ENCODE measurements at places on chromosomes 12 and 14.

GRCh38 chr12:24839268-24839791 lies 109.6 kb downstream of the BCAT1 start:
- DNase-seq, result no peak

DNA sequence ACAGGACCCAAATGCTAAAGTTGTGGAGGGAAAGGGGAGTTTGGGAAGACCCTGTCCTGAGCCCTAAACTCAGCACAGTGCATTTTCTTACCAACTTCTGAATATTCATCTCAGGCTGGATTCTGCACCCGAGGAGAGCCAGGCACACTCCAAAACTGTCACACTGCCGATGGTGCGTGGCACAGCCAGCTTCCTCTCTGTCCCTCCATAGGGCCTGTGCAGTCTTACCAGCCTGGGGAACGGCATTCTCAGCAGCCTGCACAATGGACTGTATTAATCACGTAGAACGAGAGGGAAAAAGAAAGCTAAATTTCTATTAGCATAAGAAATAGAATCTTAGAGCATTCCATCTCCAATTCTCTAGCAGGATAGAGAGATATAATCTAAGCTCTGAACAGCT lies 71.3 kb upstream of the GPATCH2L start:
- no peak for DNase-seq

- no peak for DNase-seq
Measured at GRCh38 chr14:67031920-67032774, 157.1 kb upstream of the GARIN2 start.

GRCh38 chr14:95362138-95362494 lies 42.4 kb upstream of the CLMN start:
- no peak for DNase-seq

DNA sequence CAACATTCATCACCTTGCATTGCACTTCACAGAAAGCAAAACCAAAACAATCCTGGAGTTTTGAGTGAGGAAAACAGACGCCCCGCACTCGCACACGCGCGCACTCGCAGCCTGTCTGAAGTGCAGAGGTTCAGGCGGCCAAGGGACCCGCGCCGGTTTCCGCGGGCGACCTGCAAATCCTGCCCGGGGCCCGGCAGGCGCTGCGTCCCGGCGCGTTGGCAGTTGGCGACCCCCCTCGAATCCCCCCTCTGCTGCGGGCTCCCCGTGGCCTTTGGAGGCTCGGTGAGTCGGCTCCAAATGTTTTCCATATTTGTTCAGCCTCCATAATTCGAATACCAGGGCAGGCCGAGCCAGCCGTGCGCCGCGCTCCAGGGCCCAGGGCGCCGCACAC lies at the start of gene SSPN:
Gene SSPN (plus strand): TSS at position 324 of the 391 bp plus-strand sequence. CDS start 100 bp downstream, outside the sequence.
- peak; percentile 21 for DNase-seq

- peak; percentile 79 for DNase-seq
Measured at GRCh38 chr12:94147991-94148738, at the start of gene PLXNC1. Gene PLXNC1, plus strand, starts transcription at chr12:94148577. Its CDS starts 395 bp downstream, at chr12:94148972.

DNA sequence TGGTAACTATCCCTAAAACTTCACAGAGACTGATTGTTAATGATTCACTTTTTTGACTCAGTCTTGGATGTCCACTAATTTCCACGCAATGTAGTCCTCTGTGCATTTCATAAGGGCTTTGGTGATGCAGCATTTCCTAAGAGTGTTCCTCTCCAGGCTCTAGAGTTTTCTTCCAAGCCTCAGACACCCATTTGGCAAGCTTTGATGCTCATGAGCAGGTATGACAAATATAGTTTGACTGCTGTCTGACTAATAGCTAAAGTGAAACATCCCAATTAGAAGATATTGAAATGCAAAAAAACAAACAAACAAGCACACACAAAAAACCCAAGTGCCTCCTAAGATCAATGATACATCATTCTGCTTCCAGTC lies 1.5 kb upstream of the VAMP1 start:
- no peak for DNase-seq

- DNase-seq, result peak; percentile 44
Measured at GRCh38 chr14:95265106-95266094, 54.3 kb downstream of the CLMN start.

GRCh38 chr14:61484826-61485584 lies 163.6 kb downstream of the PRKCH start:
- no peak for DNase-seq

DNA sequence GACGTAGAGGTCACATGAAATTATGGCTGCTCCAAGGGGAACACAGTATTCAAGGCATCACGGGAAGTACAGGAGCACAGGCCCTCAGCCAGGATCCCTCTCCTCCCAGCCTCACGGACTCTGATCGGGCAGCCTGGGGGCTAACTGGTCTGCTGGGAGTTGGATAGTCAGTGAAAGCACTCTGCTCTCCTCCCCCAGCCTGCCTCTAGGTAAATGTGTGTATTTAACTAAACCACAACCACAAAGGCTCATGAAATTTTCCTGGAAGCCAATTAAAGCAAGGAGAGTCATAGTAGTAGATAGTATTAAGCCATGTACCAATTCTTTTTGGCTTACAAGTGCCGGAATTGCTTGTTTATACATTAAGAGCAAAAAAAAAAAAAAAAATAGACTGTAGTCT lies 254.3 kb downstream of the MSRB3 start:
- no peak for DNase-seq

DNA sequence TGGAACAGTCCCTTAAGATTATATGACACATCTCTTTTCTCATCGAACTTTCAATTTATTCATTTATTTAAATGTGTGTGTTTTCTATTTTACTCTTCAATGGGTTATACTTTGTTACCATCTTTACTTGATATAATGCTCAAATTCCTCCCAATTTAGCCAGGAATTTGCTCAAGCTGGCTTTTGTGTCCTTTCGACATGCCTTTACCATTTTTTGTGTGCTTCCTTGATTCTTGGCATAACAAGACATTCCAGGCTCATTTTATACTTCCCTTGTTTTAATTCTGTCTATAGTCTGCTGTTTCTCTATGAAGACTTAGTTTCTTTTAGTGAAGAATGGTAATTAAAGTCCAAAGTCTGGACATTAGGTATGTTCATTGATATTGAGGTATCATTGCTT lies 315.8 kb downstream of the AEBP2 start:
- DNase-seq, result no peak

DNA sequence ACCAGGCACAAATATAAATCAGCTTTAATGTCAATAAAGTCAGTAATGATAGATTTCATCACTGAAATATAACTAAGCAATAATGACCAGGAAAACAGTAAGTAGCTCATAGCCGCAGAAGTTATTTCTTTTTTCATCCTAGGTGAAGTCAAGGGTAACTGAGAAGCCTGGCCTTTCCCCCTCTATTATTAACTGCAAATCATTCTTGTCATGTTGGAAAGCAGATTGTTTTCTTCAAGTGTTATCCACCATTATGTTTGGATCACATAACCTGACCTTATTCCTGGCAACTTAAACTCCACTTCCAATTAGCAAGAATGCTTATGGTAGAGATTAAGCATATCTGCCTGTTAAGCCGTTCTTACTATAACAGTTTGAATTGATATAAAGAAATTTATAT lies 603.4 kb upstream of the FOXG1 start:
- DNase-seq, result no peak

All from hematopoietic multipotent progenitor cell treated with erythropoietin and hydrocortisone succinate and interleukin-3 and kit ligand, for 6 days (in vitro differentiated cells).